ENCODE measurements at places on chromosomes 5 and 9. TPM values are rescaled to one million over a fixed set of nuclear protein-coding genes. Genes with fewer than 3 reads are reported as not detected.

Gene CRHBP
- 0.23 TPM for total RNA-seq

Gene INSL6
- not detected for total RNA-seq

Gene SMIM23
- not detected for total RNA-seq

GRCh38 chr5:160187091-160187490 lies 42.2 kb upstream of the FABP6 start:
- peaks cover 10% of the 10 kb centered on the region for H3K27me3 ChIP-seq
- no peaks in the 10 kb centered on the region for H3K36me3 ChIP-seq
- peaks cover 2% of the 10 kb centered on the region for H3K4me1 ChIP-seq

GRCh38 chr5:38878391-38879077 lies 32.7 kb downstream of the OSMR start:
- peak; percentile 13 for DNase-seq
- peaks cover 15% of the 10 kb centered on the region for H3K27me3 ChIP-seq
- no peaks in the 10 kb centered on the region for H3K36me3 ChIP-seq
- no peak overlapping the region for H3K27ac ChIP-seq
- H3K4me1 ChIP-seq: no peaks in the 10 kb centered on the region
- H3K4me3 ChIP-seq: no peak overlapping the region

DNA sequence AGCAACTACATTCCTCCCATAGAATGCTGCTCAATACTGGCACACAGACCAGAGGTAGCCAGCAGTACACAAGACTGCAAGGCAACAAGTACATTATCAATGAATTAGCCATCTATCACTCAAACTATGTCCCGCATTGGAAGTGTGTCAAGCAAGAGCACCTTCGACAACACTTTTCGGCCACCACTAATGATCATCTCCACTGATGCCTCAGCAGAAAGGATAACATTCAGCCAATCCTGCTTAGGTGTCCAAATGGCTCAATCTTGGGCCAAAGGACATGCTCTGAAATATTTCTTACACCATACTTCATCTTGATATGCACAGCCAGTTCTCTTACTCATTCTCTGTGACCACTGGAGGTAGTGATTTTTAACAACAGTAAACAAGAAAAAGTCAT lies 25.0 kb downstream of the SKP1 start:
- H3K27me3 ChIP-seq: no peaks in the 10 kb centered on the region
- peaks cover 56% of the 10 kb centered on the region for H3K36me3 ChIP-seq
- H3K27ac ChIP-seq: no peak overlapping the region
- no peak overlapping the region for H3K4me3 ChIP-seq
- DNase-seq: peak; percentile 52

DNA sequence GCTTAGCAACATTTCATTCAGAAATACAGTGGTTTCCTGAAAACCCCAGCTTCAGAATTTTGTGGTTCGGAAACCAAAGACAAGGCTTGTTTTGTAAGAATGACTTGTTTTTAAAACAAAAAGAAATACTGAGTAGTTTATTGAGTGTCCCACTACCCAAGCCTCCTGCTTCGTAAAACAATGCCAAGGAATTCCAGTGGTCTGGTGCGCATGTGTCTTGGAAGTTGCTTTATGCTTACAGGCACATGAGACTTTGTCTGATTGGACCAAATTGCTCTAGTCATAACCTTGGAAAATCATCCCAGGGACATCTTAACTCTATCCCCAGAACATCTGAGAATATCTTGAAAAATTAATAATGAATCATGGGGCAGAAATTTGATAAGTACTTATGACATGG lies 77.1 kb upstream of the FST start:
- H3K27ac ChIP-seq: no peak overlapping the region
- no peak for DNase-seq
- no peaks in the 10 kb centered on the region for H3K4me1 ChIP-seq
- no peaks in the 10 kb centered on the region for H3K36me3 ChIP-seq
- peaks cover under 1% of the 10 kb centered on the region for H3K27me3 ChIP-seq
- no peak overlapping the region for H3K4me3 ChIP-seq

GRCh38 chr5:82754036-82754746 lies 323.0 kb downstream of the TMEM167A start:
- H3K27ac ChIP-seq: no peak overlapping the region
- peaks cover 3% of the 10 kb centered on the region for H3K4me1 ChIP-seq
- H3K36me3 ChIP-seq: no peaks in the 10 kb centered on the region
- no peak for DNase-seq
- H3K27me3 ChIP-seq: peaks cover 2% of the 10 kb centered on the region

- DNase-seq: no peak
- H3K36me3 ChIP-seq: no peaks in the 10 kb centered on the region
- peaks cover 2% of the 10 kb centered on the region for H3K4me1 ChIP-seq
- H3K27ac ChIP-seq: no peak overlapping the region
- H3K27me3 ChIP-seq: peaks cover 7% of the 10 kb centered on the region
Measured at GRCh38 chr5:75303419-75303818, 33.6 kb upstream of the HMGCR start.

GRCh38 chr5:33362915-33363314 lies 77.8 kb upstream of the TARS1 start:
- no peaks in the 10 kb centered on the region for H3K27me3 ChIP-seq
- DNase-seq: no peak
- H3K4me3 ChIP-seq: no peak overlapping the region

- H3K27me3 ChIP-seq: no peaks in the 10 kb centered on the region
- H3K4me1 ChIP-seq: no peaks in the 10 kb centered on the region
- no peak overlapping the region for H3K4me3 ChIP-seq
Measured at GRCh38 chr9:11743356-11743755, 949.8 kb upstream of the TYRP1 start.

- no peaks in the 10 kb centered on the region for H3K27me3 ChIP-seq
- no peak overlapping the region for H3K27ac ChIP-seq
- H3K4me1 ChIP-seq: peaks cover 20% of the 10 kb centered on the region
- peaks cover 64% of the 10 kb centered on the region for H3K36me3 ChIP-seq
- no peak for DNase-seq
Measured at GRCh38 chr9:88414298-88414697, 26.1 kb downstream of the SPIN1 start.

DNA sequence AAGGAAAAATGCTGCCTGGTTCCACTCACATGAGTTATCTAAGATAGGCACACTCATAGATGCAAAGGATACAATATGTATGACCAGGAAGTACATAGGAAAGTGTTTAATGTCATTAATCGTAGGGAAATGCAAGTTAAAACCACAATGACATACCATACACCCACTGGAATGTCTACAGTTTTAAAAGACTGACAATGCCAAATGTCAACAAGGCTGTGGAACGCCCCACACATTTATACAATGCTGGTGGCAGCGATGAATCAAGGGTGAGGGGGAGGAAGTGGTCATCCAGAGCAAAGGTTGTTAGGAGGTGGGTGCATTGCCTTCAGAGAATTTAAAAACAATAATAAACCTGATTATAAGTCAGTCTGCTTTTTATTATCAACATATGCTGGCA lies 437.8 kb downstream of the ARHGEF28 start:
- no peaks in the 10 kb centered on the region for H3K4me1 ChIP-seq
- DNase-seq: no peak
- no peak overlapping the region for H3K4me3 ChIP-seq

DNA sequence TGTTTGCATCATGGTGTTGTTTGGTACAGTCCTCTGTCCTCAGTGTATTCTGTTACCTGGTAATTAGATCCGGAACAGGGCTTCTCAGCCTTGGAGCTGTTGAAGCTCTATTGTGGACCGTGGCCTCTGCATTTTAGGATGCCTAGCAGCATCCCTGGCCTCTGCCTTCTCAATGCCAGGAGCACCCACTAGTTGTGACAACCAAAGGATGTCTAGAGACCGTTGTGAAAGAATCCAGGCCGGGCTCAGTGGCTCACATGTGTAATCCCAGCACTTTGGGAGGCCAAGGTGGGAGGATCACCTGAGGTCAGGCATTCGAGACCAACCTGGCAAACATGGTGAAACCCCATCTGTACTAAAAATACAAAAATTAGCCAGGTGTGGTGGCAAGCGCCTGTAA lies 159.6 kb downstream of the CACNA1B start:
- peaks cover 13% of the 10 kb centered on the region for H3K27me3 ChIP-seq
- no peaks in the 10 kb centered on the region for H3K36me3 ChIP-seq
- no peak overlapping the region for H3K4me3 ChIP-seq

GRCh38 chr9:93088656-93089015 lies 7.4 kb upstream of the CARD19 start:
- H3K4me1 ChIP-seq: peaks cover 45% of the 10 kb centered on the region
- H3K27ac ChIP-seq: no peak overlapping the region
- H3K36me3 ChIP-seq: peaks cover 66% of the 10 kb centered on the region

DNA sequence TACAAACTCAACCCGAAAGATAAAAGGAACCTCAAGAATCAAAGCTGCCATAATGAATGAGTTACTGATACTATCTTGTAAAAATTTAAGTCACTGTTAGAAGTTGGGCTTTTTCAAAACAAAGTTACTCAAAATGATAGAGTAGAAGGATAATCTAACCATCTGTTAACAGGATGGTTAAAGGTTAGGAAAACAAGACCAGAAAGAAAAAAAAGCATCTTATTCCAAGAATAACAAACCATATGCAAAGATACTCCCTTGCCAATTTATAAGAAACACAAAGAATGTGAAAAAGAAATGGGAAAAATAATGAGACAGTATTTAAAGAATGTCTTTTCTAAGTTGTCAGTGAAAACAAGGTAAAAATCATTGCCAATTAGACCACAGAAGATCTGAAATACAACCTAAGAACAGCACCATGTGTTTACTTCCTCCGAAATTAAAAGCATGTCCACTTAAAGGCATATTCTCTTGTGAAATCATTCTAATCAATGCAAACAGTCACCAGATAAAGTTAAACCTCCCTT lies 51.2 kb downstream of the STRBP start:
- no peak for DNase-seq

DNA sequence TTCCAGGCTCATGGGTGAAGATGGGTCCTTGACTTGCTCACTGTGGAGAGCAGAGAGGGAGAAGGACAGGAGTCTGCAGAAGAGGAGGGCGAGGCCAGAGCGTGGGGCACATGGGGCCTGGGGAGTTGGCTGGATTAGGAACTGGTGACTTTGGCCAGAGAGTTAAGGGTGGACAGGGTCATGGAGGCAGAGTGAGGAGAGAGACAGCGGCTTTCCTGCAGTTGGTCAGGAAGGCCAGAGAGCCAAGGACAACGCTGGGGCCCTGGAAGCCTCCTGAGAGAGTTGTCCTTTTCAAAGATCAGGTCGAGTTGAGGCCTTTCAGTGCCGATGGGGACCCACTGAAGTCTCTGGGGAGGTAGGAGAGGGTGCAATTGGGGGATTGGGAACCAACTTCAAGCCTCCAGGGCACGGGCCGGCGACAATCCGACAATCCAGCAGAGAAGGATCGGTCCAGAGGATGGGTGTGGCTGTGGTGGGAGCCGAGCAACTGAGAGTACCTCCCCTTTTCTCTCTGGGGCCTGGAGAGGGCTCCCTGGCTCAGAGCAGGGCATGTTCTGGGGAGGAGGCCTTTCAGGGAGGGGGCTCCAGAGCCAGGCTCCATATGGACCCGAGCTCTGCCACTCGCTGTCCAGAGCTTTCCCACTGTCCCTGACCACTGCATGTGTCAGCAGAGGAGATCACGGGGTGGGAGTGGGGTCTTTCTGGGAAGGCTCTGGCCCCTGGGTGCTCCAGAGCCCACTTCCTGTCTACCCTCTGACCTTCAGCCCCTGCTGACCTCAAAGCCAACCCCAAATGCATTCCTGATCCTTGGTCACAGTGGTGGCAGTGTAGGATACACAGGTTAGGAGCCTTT lies 7.5 kb upstream of the PHYHD1 start:
- no peaks in the 10 kb centered on the region for H3K27me3 ChIP-seq
- peak overlapping the region; percentile 74 for H3K4me3 ChIP-seq
- DNase-seq: no peak
- H3K27ac ChIP-seq: peak overlapping the region; percentile 94
- peaks cover 49% of the 10 kb centered on the region for H3K36me3 ChIP-seq

- DNase-seq: no peak
- peaks cover 2% of the 10 kb centered on the region for H3K36me3 ChIP-seq
- peaks cover 2% of the 10 kb centered on the region for H3K27me3 ChIP-seq
- no peak overlapping the region for H3K27ac ChIP-seq
- no peak overlapping the region for H3K4me3 ChIP-seq
Measured at GRCh38 chr9:95627802-95628201, 111.0 kb upstream of the PTCH1 start.

GRCh38 chr5:126965061-126965475 lies 65.3 kb downstream of the MARCHF3 start:
- H3K36me3 ChIP-seq: no peaks in the 10 kb centered on the region
- H3K4me3 ChIP-seq: no peak overlapping the region
- H3K4me1 ChIP-seq: no peaks in the 10 kb centered on the region
- peak; percentile 15 for DNase-seq
- no peaks in the 10 kb centered on the region for H3K27me3 ChIP-seq

DNA sequence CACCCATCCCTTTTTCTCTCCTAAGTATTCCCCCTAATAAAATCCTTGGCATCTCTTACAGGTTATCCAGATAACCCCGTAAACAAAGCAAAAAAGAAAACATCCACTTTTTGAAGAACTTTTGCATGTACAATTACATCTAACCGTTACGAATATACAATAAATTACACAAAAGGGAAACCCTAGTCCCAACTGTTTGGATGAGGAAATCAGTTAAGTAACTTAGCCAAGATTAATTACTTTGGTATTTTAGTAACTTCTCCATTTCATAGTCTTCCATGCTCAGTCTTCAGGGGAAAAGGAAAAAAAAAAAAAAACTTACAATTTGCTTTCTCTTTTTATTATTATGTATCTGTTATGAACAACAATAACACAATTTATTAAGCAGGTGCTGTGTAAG lies 212.9 kb downstream of the ACTL7B start:
- no peaks in the 10 kb centered on the region for H3K4me1 ChIP-seq
- H3K27me3 ChIP-seq: no peaks in the 10 kb centered on the region
- H3K36me3 ChIP-seq: no peaks in the 10 kb centered on the region
- no peak overlapping the region for H3K4me3 ChIP-seq
- H3K27ac ChIP-seq: no peak overlapping the region

DNA sequence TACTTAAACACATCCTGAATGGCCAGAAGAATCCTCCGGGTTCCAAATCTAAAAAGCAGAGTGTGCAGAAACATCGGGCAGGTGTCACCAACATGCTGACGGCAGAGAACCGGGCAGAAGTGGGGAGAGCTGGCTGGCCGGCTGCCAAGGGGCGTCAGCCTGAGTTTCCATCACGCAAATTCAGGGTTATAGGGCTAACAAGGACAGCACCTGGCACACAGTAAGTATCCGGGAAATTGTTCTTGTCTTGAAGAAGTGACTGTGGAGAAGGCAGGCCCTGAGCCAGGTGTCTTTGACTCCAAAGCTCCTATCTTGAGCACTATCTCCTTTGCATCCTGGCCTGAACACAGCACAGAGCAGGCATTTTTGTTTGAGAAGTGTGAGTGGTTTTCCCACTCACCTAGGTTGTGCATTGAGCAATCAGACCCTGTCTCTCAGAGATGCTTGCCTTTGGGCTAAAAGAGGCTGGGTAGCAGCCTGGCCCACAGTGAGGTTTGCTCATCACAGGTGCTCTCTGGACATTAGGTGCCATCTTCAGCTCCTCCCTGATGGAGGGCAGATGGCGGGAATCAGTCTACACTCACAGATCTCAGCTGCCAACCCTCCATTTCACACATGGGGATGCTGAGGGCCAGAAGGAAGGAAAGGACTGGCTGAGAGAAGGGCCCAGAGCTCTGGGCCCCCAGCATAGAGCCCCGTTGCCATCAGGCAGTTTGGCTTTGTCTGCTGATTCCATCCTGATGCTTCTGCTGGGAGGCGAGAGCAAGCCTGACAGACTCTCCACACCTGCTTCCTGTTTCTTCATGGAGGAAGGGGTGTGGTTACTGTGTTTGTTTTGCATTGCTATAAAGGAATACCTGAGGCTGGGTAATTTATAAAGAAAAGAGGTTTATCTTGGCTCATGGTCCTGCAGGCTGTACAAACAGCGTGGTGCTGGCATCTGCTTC lies 52.8 kb downstream of the WHRN start:
- H3K27ac ChIP-seq: peak overlapping the region; percentile 34
- no peak overlapping the region for H3K4me3 ChIP-seq
- H3K4me1 ChIP-seq: peaks cover 12% of the 10 kb centered on the region
- DNase-seq: no peak
- H3K36me3 ChIP-seq: no peaks in the 10 kb centered on the region

Measured in activated CD4-positive, alpha-beta T cell treated with anti-CD3 and anti-CD28 coated beads, Interleukin-2, amount 10 ng/mL, durations not matched to agents 24 days and 14 days (primary cell).